Islet precursor cell (in vitro differentiated cells): ENCODE measurements at places on chromosomes 2 and 18.

DNA sequence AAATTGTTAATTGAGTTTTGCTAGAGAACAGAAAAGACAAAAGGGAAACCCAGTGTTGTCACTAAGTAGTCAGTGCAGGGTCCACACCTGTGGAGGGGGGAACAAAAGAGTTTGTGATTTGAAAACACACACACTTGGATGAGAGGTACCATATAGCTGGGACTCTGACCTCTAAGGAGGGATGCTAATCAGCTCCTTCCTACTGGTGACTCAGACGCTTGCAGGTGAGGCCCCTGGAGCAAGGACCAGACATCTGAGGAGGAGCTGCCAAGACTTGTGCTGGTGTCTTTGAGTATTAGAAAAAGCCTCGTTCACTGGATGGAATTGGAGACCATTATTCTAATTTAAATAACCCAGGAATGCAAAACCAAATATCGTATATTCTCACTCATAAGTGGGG, 146.4 kb upstream of the MAP2 start:
- DNase-seq, result no peak

GRCh38 chr18:79989195-79989497, 783 bp upstream of the TXNL4A start:
- no peak for DNase-seq

DNA sequence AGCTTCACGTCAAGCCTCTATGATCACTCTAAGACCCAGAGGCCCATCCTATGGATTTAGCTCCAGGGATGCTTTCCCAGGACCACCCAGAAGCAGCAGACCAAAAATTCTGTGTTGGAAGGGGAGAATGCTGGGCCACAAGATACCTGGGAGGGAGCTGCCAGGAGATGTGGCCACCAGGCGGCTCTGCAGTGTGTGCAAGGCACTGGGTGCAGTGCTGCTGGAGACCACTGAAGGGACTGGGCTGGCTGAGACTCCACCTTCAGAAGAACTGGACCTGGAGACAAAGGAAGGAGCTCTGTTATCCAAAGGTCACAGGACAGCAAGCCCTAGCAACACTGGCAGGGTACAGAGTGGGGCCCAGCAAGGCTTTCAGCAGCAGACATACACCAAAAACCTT, 34.0 kb downstream of the KANSL3 start:
- DNase-seq, result peak; percentile 72

- no peak for DNase-seq
Measured at GRCh38 chr2:143942486-143942885, 577.4 kb downstream of the ZEB2 start.

DNA sequence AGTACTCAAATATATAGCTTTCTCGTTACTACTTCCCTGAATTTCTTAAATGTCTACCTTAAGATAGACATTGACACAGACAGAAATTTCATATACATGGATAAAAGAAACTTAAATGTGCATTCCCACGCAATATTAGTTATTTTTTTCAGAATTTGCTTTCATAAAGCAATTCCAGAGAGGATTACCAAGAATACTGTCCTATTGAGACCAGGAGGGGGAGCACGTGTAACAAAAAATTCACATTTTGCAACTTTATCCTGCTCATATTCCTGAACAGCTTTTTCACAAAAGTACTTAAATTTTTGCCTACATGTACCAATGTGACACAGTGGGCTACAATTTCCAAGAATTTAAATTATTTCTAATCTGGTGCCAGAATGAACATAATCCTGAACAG, 30.7 kb upstream of the ERCC3 start:
- no peak for DNase-seq

- DNase-seq, result peak; percentile 22
Measured at GRCh38 chr2:112916625-112917247, 5.8 kb downstream of the IL37 start.

DNA sequence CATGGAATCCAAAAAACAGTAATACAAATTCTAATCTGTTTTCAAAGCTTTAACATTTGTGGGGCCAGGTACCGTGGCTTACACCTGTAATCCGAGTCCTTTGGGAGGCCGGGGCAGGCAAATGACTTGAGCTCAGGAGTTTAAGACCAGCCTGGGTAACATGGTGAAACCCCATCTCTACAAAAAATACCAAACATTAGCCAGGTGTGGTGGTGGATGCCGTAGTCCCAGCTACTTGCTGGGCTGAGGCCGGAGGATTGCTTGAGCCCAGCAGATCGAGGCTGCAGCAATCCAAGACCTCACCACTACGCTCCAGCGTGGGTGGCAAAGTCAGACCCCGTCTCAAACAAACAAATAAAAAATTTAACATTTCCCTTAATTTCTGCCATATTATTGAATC, 74.3 kb upstream of the SALL3 start:
- peak; percentile 6 for DNase-seq

GRCh38 chr2:47528874-47529273, 125.9 kb downstream of the MSH2 start:
- DNase-seq, result no peak

GRCh38 chr18:56715121-56715520, 64.0 kb downstream of the WDR7 start:
- no peak for DNase-seq
